ENCODE measurements at places on chromosomes 11 and 22.

GRCh38 chr11:23406131-23406819 is 546.0 kb upstream of the CCDC179 start:
- DNase-seq = no peak

GRCh38 chr11:61762798-61763197 is 10.4 kb downstream of the MYRF start:
- DNase-seq = no peak

GRCh38 chr11:6411594-6412031 is 7.3 kb downstream of the APBB1 start:
- no peak for DNase-seq

DNA sequence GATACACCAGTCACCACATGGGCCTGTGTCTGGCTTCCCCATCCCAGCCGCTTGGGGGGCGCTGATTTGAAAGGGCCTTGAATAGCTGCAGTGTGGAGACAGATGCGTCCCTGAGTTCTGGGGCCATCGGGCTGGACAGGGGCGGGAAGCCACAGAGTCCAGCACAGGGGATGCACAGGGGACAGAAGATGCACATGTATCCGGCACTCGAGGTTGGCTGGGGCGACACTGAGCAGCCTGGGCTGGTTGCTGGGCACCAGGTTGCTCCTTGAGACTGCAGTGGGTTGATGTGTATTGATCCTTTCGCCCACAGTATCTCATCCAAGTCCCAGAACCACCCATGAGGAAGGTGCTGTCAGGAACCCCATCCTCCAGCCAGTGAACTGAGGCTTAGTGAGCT is 99.3 kb upstream of the SYT13 start:
- no peak for DNase-seq

DNA sequence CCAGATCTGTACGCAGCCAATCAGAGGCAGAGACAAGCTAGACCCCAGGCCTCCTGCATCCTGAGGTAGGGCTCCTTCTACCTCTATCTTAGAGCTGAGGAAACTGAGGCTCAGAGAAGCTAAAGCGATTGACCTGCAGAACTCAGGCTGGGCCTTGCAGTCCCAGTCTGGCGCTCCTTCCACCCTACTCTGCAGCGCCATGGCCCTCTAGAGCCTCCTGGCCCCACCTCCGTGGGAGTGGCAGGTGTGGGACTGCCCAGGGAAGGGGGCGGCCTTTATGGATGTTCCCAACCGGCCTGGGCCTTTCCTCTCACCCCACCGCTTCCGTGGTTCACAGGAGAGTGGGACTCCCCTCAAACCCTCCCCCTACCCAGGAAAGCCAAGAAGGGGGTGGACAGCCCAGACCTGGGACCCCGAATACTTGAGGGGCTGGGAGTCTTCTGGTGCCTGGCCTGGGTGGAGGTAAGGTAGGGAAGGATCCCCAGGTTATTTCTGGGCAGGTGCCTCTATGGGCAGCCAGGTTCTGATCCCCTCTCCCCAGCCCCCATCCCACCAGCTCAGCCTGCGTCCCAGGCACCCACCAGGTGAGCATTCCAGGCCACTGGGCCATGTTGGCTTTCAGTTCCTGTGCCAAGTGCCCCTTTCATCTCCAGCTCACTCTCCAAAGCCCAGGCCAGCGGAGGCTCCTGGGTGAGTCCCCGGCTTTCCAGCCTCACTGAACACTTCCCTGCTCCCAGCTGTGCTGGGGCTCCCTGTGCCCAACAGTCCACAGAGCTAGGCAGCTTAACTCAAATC is 3.0 kb downstream of the WNT11 start:
- no peak for DNase-seq

GRCh38 chr11:79066456-79067351 is 374.1 kb downstream of the TENM4 start:
- DNase-seq = no peak

GRCh38 chr11:134132808-134133207 is 63.9 kb downstream of the JAM3 start:
- DNase-seq = no peak
